ENCODE measurements at places on chromosomes 2 and 18. TPM values are rescaled to one million over a fixed set of nuclear protein-coding genes. Genes with fewer than 3 reads are reported as not detected.

DNA sequence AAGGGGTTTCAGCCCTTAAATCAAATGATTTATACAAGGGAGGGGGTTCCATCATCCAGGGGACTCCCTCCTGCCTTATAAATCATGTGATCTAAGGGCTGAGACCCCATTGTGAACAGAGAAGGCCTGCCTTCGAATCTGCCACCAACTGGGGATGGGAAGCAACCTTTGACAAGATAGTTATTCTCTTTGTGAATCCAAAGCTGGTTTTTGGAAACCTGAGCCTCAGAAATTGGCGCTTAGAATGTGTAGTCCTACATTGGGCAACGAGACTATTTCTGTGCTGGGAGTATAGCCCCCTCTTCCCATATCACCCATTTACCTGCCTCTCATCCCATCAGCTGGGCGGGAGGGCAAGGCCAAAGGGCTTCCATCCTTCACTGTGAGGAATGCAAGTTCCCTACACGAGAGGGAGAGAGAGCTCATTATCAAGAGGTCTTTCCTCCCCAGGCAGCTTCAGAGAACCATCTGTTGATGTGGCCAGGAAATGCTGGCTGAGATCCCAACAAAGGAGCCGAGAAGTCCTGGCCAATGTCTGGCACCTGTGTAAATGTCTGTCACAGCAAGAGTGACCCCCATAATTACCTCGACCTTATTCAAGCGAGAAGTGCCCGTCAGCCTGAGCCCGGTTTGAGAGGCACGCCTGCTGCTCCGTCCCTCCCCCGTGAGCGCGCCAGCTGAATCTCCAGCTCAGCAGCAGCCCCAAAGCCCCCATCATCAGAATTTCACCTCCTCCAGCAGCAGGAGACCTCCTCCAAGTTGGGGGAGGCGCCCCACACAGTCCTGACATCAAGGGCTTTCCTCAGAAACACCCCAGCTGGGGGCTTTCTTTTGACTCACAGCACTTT lies 48.4 kb upstream of the APCDD1 start:
- no peak for DNase-seq

DNA sequence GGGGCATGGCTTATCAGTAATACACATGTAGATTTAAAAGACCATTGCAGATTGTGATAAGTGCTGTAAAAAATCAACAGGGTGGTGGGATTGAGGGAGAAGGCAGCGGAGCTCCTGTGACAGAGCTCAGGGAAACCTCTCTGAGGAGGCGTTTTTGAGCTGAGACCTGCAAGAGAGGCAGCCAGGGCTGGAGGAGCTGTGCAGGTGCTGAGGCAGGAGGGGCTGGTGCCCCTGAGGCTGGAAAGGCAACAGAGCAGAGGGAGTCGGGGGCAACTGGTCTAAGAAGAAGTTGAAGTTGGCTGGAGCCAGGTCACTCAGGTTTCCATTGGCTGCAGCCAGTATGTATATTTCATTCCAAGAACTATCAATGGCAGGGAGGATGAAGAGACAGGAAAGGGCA lies 47.6 kb downstream of the KLHL29 start:
- DNase-seq = no peak

DNA sequence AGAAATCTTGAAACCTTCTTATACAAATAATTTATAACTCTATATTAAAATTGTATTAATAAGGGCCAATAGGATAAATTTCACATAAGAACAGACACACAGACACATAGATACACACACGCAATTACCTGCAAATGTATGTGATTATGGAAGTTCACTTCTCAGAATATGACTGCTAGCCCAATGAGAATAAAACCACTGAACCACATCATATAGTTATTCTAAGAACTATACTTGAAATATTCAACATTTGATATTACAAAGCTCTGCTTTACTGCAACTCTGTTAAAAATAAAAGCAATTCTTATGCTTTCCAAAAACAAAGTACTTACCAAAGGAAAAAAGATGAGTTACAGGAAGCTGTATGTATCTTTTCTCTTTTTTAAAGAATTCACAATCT lies 51.1 kb downstream of the PGAP1 start:
- DNase-seq = no peak

The AQP12B gene
- not detected for total RNA-seq

The KCNS3 gene
- total RNA-seq = 5.2 TPM
